ENCODE measurements at places on chromosomes 2 and 18.

GRCh38 chr2:201654616-201655384 is 11.5 kb upstream of the TMEM237 start:
- DNase-seq, result peak; percentile 78

GRCh38 chr2:127662937-127663565 is 12.3 kb downstream of the LIMS2 start:
- no peak for DNase-seq

DNA sequence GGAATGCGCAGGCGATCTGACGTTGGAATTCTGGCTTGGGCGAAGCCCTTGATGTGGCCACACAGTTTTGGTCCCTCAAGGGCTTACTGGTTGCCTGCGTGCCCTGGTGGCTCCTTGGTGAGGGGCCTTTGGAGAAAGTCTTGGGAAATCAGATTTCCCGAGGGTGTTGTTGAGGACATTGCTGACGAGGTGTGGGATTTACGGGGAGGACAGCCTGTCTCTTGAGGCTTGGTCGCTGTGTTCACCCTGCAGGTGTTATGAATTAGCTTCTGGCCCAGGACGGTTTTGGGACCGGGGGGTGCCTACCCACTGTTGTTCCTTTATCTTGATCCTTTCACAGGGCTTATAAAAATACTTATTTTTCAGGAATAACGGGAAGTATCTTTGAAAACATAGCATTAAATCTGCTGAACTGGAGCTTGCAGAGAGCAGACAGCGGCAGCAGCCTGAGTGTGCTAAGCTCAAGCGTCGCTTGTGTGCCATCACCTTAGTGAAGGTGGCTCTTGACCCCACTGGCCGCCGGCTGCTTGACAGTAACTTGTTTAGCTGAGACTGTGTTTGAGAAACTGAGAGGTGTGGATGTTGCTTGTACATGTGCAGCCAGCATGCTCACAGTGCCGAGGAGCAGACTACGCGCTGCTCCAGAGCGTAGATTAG is 4.2 kb downstream of the CTDP1 start:
- no peak for DNase-seq

DNA sequence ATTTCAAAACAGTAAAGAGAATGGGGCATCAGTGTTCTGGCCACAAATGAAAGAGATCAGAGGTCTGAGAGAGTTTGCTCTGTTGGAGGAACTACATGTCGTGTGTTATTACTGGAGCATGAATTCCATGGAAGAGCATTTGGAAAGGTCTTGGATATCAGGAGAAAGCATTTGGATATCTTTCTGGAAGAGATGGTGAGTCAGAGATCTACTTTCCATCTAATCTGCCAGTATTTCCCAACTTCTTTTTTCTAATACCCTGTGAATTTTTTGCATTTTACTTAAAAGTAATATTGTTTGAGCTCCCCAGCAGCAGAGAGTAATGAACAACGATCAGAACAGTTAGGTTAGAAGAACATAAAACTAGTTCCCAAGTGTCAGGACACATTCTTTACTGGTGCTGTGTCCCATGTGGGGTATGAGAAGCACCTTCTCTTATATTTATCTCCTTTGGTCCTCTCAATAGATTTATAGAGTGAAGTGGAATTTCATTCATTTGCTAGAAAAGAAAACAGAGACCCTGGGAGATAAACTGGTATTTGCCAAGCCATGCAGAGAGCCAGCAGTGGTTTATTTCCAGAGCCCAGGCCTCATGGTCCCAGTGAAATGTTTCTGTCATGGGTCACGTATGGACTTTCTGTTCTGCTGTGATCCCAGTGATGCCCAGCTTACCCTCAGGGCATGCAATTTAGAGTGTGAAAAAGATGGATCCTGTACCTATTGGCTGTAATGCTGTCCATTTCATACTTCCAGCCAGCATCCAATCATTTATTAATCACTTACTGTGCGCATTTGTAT is 130.8 kb upstream of the NT5C1B start:
- DNase-seq, result peak; percentile 56

All from fibroblast of mammary gland (primary cell).